Fibroblast of skin of back (primary cell): ENCODE measurements at places on chromosomes 6 and 20.
A peak's percentile ranks its signal among the peaks of the same experiment; 100 is the strongest.

GRCh38 chr6:5422321-5422915 lies 161.1 kb downstream of the FARS2 start:
- DNase-seq, result peak; percentile 41

DNA sequence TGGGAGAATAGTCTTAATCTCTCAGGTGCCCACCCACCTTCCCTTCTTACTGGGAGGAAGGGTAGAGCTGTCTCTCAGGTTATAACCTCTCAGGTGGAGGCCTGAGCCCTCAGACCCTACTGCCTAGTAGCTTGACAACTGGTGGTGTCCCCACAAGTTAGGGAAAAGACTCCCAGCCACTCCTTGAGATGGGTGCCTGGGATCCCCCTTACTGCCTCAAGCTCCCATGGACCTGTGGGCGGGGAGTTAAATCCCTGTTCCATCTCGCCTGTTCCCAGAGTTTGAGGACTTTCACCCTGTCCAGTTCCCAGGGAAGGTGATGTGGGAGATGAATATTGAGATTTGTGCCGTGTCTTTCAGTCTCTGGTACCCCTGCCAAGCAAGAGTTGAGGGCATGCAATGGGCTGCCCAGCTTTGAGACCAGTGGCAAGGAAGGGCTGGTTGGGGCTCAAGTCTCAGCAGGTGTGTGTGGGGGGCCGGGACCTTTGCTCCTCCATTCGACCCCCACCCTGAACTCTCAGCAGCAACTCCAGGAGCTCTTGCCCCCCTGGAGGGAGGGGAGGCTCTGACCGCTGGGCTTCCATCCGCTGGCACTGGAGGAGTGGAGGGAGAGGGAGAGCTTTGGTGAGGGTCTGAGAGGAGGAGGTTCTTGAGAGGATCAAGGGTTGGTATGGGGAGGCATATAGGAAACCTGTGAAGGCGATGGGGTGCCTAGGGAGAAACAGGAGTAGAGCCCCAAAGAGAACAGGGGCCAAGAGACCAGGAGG lies 1.1 kb upstream of the PBX2 start:
- DNase-seq, result no peak

DNA sequence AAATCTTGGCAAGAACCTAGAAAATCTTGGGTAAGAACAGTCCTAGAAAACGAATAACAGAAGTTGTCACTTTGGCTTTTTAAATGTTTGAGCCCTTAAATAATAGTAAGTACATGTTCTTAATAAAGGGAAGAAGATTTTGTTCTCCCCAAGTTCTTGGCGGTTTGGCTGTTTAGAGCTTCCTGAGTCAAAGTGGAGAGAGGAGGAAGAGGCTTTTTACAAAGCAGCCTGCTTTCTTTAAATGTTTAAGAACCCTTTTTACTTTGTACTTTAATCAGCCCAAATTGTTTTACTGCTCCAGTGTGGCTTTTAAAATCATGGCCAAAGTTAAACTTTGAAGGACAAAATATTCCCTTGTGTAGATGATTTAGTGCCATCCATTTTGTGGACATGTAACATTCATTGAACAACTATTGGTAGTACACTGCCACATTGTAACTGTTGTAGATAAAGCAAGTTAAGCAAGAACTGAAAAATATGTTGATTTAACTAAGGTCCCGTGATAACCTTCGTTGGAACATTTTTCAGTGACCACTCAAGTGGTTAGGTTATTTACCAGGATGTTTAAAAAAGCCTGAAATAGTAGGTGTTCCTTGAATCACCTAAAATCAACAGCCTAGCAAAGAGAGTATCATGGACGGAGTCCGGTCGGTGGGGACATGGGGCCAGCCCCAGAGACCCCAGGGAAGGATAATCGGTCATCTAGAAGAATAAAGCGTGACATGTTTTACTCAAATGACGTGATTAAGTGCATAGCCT lies 2.4 kb downstream of the AMD1 start:
- no peak for DNase-seq

DNA sequence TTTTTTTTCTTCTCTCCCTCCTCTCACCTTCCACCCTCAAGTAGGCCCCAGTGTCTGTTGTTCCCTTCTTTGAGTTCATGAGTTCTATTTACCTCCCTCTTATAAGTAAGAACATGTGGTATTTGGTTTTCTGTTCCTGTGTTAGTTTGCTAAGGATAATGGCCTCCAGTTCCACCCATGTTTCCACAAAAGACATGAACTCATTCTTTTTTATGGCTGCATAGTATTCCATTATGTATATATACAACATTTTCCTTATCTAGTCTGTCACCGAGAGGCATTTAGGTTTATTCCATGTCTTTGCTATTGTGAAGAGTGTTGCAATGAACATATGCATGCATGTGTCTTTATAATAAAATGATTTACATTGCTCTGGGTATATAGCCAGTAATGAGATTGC lies 147.9 kb downstream of the PDE7B start:
- DNase-seq, result no peak

GRCh38 chr6:118163542-118163941 lies 256.5 kb downstream of the SLC35F1 start:
- DNase-seq, result no peak

DNA sequence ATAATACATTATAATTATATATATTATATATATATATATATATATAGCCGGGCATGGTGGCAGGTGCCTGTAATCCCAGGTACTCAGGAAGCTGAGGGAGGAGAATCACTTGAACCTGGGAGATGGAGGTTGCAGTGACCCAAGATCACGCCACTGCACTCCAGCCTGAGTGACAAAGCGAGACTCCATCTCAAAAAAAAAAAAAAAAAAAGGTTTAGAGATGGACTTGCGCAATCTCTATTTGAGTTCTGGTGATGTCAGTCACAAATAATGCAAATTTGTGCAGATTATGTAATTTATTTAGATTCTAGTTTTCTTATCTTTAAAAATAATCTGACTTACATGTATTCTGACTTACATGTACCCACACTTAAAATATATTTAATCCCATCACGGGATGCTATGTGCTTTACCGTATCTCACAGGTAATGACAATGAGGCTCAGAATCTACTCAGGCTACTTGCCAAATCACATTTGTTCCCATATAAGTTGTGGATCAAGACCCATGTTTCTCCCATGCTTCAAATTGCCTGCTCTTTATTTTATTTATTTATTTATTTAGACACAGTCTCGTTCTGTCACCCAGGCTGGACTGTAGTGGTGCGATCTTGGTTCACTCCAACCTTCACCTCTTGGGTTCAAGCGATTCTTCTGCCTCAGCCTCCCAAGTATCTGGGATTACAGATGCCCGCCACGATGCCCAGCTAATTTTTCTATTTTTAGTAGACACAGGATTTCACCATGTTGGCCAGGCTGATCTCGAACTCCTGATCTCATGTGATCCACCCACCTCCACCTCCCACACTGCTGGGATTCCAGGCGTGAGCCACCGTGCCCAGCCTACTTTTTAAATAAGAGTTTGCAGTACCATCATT lies 7.6 kb upstream of the UST start:
- DNase-seq, result no peak

- no peak for DNase-seq
These were observed 43.9 kb downstream of the ORC3 start for GRCh38 chr6:87633851-87634250.

GRCh38 chr6:11161031-11161956 lies 49.8 kb upstream of the ERVFRD-1 start:
- DNase-seq, result peak; percentile 67

GRCh38 chr6:96301781-96302180 lies 219.8 kb upstream of the UFL1 start:
- DNase-seq, result no peak

DNA sequence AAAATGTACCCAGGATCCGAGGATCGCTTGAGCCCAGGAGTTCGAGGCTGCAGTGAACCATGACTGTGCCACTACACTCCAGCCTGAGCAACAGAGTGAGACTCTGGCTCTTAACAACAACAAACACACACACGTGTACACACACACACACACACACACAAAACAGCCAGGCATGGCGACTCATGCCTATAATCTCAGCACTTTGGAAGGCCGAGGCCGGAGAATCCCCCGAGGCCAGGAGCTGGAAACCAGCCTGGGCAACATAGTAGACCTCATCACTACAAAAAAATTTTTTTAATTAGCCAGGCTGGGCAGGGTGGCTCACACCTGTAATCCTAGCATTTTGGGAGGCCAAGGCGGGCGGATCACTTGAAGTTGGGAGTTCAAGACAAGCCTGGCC lies 23.3 kb upstream of the ARFGEF2 start:
- peak; percentile 76 for DNase-seq

- DNase-seq, result no peak
These were observed 70.6 kb upstream of the F13A1 start for GRCh38 chr6:6390849-6391602.

DNA sequence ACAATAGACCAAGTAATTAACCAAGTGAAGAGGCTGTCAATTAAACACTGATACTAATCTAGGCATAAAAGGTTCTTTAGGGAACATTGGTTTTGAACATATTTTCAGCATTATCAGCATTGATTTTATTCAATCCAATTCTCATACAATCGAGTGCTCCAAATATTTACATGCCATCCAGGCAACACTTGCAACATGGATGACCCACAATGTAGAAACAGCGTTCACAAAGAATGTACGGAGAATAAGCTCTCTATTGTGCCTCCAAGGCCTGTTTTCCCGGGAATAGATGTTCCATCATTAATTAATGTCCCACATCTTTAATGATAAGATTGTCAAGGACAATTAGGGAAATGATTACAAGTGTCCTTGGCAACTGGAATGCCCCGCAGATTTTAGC lies 117.4 kb downstream of the RFX6 start:
- no peak for DNase-seq
